ENCODE measurements at places on chromosomes 12 and 14.

DNA sequence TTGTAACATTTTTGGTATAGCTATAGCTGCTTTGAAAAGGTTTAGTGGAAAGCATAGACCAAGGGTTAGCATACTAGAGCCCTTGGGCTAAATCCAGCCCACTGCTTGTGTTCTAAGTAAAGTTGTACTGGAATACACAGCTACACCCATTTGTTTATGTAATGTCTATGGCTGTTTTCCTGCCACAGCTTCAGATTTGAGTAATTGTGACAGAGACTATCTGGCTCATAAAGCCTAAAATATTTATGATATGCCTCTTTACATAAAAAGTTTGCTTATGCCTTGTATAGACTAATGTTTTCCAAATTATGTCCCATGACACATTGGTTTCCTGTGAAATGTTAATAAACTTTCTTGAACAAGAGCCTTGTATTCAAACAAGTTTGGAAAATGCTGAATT is 234.8 kb upstream of the ATP2B1 start:
- no peak for DNase-seq

GRCh38 chr14:53714495-53715192 is 242.0 kb downstream of the BMP4 start:
- no peak for DNase-seq

- no peak for DNase-seq
Measured at GRCh38 chr12:71439362-71439612, 311 bp upstream of the LGR5 start.

DNA sequence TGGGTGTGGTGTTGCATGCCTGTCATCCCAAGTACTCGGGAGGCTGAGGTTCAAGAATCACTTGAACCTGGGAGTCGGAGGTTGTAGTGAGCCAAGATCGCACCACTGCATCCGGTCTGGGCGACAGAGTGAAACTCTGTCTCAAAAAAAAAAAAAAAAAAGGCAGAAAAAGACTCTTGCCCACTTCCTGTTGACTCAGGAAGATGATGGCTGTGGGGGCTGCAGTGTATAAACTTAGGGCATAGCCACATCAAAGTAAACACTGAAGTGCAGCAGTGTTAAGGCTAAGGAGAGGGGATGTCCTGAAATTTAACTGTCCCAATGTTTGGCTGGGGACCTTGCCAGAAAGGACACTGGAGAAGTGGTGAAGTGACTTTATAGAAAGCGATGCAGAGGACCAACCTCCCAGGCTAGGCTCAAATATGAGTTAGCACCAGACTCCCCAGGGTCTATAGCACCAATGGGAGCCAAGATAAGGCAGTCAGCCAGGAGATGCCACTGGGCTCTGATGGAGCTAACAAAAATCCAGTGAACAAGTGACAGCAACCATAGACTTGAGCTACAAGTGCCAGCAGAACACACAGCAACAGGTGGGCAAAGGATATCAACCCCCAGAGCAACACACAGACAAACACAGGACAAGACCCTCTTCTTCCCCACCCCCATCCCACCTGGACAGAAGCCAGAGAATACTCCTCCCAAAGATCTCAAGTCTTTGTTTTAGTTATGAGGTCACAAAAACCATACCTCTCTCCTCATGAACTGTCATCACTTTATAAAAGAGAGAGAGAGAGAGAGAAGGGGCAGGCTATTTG is 28.0 kb downstream of the NELL2 start:
- no peak for DNase-seq

GRCh38 chr12:52877242-52877641 is 27.6 kb downstream of the KRT8 start:
- DNase-seq = no peak

DNA sequence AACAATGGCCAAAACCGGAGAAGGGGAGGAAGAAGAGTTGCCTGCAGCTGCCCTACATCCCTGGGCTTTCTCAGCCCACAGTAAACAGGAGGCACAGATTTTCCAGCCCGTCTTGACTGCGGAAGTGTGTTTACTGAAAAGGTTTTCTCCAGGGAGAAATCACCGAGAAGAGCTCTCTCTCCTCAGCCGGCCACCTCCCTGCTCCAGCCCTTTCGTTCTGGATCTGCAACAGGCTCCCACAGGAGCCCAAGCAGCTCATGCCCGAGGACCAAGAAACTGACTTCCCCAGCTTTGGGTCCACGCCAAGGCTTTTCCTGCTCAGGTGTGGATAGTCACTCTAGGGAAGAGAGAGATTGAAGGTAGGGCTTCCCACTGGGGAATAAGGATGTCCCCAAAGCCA is 61.7 kb downstream of the BCL11B start:
- DNase-seq = no peak

DNA sequence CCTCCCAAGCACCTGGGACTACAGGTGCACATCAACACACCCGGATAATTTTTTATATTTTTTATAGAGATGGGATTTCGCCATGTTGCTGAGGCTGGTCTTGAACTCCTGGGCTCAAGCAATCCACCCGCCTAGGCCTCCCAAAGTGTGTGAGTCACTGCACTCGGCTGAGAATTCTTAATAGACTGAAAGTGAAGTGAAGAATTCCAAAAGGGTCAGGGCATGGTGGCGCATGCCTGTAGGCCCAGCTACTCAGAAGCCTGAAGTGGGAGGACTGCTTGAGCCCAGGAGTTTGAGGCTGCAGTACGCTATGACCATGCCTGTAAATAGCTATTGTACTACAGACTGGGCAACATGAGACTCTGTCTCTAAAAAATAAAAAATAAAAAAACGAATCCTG is 43.7 kb downstream of the TCHP start:
- no peak for DNase-seq

- DNase-seq = no peak
Measured at GRCh38 chr14:27958757-27959156, 807.8 kb upstream of the FOXG1 start.

DNA sequence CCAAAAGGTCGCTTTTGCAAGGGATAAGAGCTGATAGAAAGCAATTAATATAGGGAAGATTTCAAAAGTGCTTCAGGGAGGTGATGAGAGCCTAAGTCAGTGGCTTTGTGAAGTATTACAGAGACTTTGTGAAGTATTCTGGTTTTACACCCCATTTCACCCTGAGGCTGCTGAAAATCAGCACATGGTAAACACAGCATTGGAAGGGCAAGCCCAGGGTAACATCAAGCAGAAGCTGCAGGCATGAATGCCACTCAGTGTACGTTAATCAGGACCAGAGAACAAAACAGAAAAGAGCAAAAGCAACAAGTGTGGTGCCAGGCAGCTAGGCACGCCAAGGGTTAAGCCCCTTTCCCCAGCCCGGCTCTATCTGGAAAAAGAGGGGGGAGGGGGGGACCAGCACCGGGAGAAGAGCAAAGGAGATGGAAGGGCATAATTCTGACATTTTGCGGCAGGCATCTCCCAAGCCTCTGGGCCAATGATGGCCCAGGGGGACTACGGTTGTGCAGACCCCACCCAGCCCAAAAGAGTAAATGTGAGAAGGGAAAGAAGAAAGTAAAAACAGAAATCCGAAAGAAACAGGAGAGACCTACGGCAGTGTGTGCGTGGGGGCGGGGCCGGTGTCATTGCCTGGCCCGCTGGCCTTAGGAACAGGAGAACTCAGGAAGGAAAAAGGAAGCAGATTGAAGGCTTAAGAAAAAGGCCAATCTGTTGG is 58.9 kb downstream of the DHRS2 start:
- DNase-seq = peak; percentile 65

DNA sequence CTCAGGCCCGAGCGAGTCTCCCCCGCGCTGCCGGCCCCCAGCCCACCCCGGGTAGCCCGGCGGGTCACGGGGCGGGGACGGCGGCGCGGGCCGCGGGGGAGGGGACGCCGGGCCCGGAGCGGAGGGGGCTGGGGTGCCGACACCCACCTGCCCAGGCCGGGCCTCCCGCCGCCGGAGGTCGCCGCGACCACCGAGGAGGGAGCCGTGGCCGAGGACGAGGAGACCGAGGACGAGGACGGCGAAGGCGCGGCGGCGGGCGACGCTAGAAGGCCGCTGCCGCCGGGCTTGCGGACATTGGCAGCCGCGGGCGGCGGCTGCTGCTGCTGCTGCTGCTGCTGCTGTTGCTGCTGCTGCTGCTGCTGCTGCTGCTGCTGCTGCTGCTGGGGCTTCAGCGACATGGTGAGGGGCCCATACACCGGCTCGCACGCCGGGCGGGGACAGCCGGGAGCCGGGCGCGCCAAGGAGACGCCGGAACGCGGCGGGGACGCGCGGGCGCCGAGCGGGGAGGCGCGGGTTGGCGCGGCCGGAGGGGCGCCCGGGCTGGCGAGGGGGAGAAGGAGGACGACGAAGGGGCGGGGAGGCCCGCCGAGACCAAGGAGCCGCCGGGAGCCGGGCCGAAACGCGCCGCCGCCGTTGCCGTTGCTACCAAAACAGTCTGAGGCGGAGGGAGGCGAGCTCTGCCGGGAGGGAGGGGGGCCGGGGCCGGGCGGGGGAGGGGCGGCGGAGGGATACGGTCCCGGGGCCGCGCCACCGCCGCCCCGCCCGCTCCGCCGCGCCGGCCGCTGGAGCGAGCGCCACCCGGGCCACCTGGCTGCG is at the start of gene ATXN2:
ATXN2 (minus strand) TSS at position 679 of the 816 bp plus-strand sequence; CDS start at position 398, 281 bp downstream.
- peak; percentile 98 for DNase-seq

DNA sequence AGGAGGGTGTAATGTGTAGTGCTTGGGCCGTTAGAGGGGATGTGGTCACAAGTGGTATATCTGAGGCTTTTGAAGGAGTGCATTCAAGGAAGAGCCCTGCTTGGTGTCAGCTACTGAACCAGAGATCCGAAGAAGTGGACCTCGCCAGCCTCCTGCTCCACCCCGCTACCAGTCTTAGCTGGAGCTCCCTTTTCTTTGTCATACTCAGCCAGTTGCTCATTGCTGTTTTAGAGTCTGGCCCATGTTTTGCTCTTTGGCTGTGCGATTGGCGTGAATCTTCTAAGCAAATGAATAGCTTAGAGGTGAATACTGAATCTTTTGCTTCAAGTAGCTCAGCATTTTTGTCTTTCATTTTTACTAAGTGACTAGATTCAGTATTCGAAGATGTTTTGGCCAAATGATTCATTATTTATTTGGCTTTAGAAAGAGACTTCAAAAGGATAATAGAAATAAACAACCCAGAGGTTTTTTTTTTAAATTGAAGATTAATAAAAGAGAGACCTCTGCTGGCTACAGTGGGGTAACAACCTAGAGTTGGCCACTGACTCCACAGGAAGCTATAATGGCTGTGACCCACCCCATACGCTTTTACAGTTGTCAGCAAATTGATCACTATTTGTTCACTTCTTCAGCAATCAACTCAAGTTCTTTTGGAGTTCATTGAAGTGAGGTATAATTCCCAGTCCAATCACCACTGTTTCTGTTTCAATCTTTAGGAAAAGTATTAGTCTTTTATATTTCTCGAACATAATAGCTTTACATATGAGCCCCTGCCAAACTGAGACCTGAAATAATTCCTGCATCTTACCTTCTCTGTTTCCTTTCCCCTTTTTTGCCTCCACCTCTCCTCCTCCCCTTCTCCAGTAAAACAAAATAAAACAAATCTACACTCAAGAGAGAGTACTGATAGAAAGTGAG is 19.9 kb downstream of the CDKN1B start:
- DNase-seq = peak; percentile 57

- DNase-seq = no peak
Measured at GRCh38 chr12:5242440-5242839, 189.5 kb upstream of the NTF3 start.

GRCh38 chr12:857611-858010 is 91.9 kb downstream of the RAD52 start:
- DNase-seq = no peak

DNA sequence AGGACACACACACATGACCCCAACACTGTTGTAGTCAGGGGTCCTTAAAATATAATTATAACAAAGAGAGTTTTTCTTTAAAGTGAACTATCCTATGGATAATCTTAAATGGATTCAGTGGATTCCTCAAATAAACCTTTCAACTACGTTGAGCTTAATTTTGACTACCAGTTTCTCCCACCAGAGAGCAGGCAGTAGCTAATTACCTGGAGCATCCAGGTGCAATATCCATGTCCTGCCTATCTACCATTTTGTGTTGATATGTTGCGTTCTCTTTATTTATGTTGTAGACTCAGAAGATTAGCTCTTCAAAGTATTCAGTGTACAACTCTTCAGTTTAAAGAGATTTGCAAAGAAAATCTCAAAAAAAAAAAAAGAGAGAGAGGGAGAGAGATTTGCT is 127.2 kb upstream of the GZMB start:
- peak; percentile 16 for DNase-seq

DNA sequence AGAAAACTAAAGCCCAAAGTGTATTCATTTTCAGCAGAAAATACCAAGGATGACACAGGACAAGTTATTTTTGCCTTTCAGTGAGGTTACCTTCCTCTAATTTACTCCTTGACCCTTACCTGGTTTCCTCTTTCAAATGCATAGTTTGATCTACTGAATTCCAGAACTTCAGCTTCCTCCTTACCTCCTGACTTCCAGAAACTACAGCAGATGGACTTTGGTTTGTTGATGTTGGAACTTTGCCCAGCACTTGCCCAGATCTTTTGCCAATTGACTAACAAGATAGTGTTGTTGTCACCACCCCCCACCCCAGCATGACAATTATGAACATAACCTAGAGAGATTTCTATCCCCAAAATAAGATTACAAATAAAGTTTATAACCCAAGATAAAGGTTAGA is 63.2 kb downstream of the NAV3 start:
- no peak for DNase-seq

GRCh38 chr14:103627073-103628025 is 1.7 kb upstream of the KLC1 start:
- no peak for DNase-seq

DNA sequence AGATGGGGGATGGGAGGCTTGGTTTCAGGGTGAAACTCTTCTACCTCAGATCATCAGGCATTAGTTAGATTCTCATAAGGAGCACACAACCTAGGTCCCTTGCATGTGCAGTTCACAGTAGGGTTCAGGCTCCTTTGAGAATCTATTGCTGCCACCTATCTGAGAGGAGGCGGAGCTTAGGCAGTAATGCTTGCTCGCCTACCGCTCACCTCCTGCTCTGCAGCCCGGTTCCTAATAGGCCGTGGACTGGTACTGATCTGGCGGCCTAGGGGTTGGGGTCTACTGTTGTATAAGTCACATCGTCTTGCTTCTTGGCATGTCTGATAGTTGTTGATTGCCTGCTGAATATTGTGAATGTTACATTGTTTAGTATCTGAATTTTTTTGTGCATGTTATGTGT is 12.2 kb downstream of the SCYL2 start:
- peak; percentile 10 for DNase-seq

DNA sequence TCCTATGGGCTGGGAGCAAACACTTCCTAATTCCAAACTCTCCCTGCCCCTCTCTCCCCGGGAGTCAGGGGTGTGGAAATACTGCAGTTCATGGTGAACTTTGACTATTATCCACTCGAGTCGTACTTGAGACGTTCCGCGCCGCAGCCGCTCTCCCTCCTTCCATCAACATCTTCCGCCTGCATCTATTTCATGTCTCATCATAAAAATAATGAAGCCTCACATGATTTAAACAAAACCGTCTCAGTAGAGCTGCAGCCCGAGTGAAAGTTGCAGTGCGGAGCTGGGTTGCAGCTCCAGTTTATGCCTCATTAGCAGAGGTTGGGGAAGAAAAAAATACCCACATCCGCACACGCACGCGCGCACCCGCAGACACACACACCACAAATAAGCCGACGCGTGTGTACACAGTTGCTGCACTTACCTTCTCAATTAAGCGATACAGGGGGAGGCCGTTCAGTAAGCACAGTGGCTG is 283 bp downstream of the LMO3 start:
- DNase-seq = peak; percentile 20

- peak; percentile 50 for DNase-seq
Measured at GRCh38 chr14:103552011-103552845, 10.2 kb downstream of the BAG5 start.

- DNase-seq = no peak
Measured at GRCh38 chr12:123395236-123395635, 11.3 kb downstream of the KMT5A start.

Measured in H7 (cell line).